ENCODE measurements at places on chromosomes 6 and 20. TPM values are rescaled to one million over a fixed set of nuclear protein-coding genes. Genes with fewer than 3 reads are reported as not detected.

Gene SEMG1
- not detected for total RNA-seq

- no peak overlapping the region for H3K27ac ChIP-seq
- no peak overlapping the region for H3K4me3 ChIP-seq
- H3K27me3 ChIP-seq = no peaks in the 10 kb centered on the region
- no peaks in the 10 kb centered on the region for H3K4me1 ChIP-seq
- no peak for DNase-seq
- no peaks in the 10 kb centered on the region for H3K36me3 ChIP-seq
Measured at GRCh38 chr6:167130712-167131684, 8.1 kb downstream of the CCR6 start.

- peaks cover 32% of the 10 kb centered on the region for H3K36me3 ChIP-seq
- no peak overlapping the region for H3K4me3 ChIP-seq
- H3K27ac ChIP-seq = no peak overlapping the region
- H3K4me1 ChIP-seq = no peaks in the 10 kb centered on the region
Measured at GRCh38 chr6:170575250-170575649, 9.2 kb downstream of the PDCD2 start.

GRCh38 chr20:33694639-33695012 is 8.4 kb upstream of the E2F1 start:
- DNase-seq = no peak
- H3K4me1 ChIP-seq = no peaks in the 10 kb centered on the region
- H3K27me3 ChIP-seq = no peaks in the 10 kb centered on the region
- H3K36me3 ChIP-seq = no peaks in the 10 kb centered on the region
- H3K27ac ChIP-seq = no peak overlapping the region

- H3K4me3 ChIP-seq = no peak overlapping the region
- H3K4me1 ChIP-seq = no peaks in the 10 kb centered on the region
- DNase-seq = peak; percentile 21
- H3K27ac ChIP-seq = no peak overlapping the region
- H3K36me3 ChIP-seq = no peaks in the 10 kb centered on the region
Measured at GRCh38 chr6:144134176-144134575, 16.1 kb upstream of the STX11 start.

DNA sequence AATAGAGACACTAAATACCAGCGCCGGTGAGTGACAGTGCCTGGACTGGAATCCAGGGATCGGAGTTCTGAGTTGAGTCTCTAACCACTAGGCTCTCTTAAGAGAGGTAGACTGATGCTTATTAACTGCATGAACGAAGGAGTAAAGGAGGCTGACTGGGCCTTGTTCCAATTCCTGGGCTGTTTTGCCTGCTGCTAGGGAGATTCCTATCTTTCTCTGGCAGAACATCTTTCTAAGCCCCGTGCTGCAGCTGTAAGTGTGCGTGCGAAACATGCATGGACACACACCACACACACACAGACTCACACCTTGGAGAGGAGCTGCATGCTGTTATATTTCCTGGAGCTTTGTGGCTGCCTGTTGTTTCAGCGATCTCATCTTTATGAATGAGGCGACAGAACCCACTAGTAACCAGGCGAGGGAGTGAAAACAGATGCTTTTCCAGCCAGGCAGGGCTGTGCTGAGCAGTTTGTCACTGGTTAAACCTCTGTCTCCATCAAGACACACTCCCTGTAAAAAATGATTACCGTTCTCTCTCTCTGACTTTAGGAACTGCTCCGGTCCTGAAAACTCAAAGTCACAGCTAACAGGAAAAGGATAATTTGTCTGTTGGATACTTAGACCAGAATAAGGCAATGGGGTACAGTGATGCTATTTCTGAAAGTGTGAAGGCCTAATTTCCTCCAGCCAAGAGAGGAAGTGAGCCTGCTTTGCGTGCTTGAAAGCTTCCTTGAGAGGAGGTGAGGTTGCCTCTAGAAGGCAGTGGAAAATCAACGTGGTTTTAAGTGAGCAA is 157.4 kb upstream of the ZNF217 start:
- H3K27ac ChIP-seq = peak overlapping the region; percentile 69
- peak; percentile 91 for DNase-seq
- H3K4me3 ChIP-seq = no peak overlapping the region
- H3K27me3 ChIP-seq = no peaks in the 10 kb centered on the region
- no peaks in the 10 kb centered on the region for H3K36me3 ChIP-seq
